ENCODE measurements at places on chromosomes 3 and 15.
A peak's percentile ranks its signal among the peaks of the same experiment; 100 is the strongest.

GRCh38 chr15:92102395-92102755, 248.9 kb downstream of the SLCO3A1 start:
- DNase-seq, result no peak

- peak; percentile 3 for DNase-seq
Measured at GRCh38 chr3:151011427-151011826, 38.9 kb upstream of the CLRN1 start.

DNA sequence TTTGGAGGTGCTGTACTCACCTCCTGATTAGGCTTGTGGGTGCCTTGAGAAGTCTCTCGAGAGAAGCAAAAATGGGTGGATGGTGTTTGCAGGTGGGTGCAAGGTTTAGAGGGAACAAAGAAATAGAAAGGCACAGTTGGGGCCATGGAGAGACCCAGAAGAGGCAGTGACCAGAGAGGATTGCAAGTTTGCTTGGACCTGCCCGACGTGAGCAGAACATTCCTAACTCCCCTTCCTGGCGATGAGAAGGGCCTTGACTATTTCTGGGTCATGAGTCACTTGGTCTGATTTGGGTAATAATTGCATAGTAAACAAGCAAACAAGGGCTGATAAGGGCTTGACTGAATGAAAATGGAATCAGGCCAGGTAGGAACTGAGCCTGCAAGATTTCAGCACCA, 7.0 kb upstream of the CTSH start:
- no peak for DNase-seq

DNA sequence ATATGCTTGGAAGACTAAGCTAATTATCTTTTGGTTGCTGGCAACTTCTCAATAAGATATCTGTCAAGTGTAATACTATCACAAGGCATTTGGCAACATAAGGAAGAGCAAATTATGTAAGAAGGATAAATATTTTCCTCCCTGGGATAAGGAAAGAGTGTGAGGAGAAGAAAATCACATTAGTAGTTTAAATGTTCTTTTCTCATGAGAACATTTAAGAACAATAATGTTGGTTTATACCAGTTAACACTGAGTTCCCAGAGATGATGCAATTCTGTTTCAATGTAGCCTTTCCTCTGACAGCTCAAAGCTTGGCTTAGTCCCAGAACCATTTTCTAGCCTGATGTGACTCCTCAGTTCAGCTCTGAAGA, 66.1 kb upstream of the NPHP3 start:
- DNase-seq, result peak; percentile 58

DNA sequence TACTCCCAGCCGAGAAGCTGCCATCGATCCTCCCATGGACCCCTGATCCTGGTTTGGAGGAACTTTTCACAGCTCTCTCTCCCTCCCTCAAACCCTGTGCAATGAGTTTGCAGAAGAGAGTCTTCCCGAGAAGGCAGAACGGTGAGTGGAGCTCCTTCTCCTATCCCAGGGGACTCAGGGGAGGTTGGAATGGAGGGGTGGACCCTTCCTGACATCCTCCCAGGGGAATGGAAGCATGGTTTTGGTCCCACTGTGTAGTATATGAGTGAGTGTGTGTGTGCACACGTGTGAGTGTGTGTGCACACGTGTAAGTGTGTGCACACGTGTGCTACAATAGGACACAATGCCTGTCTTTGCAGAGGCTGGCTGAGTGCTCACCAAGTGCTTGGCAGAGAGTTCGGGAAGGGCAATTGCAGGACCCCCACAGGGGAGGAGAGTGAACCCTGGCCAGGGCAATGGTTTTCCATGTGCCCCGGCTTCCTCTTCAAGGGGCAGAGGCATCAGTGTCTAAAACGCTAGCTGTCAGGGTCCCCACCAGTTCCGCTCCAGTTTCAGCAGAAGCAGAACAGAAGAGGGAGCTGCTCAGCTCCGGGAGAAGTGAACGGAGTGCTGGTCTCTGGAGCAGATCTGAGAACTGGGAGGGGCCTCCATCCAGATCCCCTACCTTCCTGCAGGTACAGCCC, 13.8 kb upstream of the IL16 start:
- DNase-seq, result no peak

DNA sequence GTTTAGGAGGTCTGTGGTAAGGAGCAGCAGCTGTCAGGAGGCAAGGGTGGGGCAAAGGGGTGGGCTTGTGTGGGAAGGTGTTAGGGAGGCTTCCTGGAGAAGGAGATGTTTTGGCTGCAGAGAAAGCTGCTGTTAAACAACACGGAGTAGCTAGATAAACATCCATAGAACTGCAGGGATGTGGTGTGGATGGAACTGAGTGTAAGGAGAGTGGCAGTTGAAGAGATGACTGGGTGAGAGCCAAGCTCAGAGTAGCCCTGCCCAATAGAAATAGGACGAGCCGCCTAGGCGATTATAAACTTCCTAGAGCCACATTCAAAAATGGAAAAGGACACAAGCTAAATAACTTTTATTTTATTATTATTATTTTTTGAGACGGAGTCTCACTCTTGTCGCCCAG, 19.9 kb downstream of the RPLP1 start:
- no peak for DNase-seq

DNA sequence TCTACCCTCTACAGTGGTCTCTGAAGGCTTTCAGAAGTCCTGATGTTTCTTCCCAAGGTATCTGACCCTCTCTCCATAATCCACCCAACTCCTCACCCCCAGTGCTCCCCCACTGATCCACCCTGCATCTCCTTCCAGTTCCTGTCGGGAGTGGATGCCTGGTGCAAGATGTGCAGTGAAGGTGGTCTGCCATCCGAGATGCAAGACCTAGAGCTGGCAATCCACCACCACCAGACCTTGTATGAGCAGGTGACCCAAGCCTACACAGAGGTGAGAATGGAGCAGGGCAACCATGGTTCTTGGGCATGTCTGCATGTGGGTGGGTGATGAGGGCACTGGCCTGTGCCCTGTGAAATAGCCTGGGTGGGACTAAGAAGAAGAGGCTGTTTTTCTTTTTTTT, 337.8 kb upstream of the ROPN1 start:
- DNase-seq, result no peak

DNA sequence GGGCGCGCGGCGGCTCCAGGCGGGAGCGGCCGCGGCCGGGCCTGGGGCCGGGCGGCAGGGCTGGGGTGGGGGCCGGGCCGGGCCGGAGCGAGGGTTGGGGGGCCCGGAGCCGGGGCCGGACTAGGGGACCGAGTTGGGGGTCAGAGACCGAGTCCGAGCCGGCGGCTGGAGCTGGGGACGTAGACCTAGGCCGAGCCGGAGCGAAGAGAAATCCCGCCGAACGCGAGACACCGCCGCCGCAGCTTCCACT, 37.3 kb downstream of the HMCES start:
- DNase-seq, result no peak

GRCh38 chr15:92819278-92820235, 80.6 kb upstream of the CHD2 start:
- no peak for DNase-seq

DNA sequence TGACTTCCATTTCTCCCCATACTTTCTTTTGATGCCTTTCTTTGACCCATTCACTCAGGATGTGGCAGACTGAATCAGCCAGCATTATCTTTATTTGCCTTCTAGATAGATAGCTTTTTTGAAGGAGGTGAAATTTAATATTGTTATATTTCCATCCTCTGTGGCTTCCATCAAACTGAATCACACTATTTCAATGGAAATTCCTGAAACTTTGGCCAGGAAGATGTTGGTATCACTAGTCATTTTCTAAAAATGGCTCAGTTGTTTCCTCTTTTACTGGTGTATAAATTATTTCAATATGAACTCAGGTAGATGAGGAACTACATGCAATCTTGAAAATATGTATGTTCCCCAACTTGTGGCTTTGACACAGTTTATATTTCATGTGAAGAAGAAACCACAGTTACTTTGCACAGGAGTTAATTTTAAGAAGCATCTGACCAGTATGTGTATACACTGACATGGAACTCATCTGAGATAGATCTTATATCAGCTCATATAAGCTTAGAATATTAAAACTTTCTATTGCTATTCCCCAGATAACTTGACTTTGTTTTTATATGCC, 248.3 kb downstream of the CGGBP1 start:
- no peak for DNase-seq

Measured in AG09309 (cell line).